ENCODE measurements at places on chromosomes 5 and 9.

DNA sequence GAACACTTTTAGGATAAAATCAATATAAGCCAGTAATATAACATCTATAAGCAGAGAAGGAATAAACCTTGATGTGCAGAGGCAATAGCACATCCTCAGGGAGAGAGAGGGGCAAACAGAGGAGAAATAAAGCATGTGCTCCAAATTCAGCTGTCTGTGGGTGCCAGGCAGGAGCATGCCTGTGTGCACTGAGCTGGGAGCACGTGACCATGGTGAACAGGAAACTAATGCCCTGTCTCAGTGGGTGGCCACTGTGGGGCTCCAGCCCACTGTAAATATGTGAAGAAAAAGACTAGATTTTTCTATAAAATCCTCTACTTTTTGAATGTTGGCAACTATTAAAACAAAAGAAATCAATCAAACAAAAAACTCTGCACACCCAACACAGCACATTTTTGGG, 55.3 kb downstream of the FYB1 start:
- DNase-seq = peak; percentile 7

DNA sequence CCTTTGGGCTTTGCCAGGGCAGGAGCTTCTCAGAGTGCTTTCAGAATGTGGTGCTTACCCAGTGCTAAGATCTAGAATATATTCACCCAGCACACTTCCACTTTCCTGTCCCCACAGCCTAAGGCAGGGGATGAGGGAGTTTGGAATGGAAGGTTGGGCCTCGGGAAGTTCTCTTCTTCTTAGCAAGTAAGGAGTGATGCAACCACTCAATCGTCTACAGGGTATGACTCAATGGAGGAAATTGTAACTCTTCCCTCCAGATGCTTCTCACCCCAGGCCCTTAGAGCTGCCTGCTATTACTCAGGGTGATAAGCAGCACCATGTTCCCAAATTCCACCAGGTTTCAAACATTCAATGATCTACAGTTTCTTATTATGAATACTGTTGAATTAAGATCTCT, 30.8 kb upstream of the AGGF1 start:
- DNase-seq = peak; percentile 34

- DNase-seq = no peak
These were observed 1867.3 kb downstream of the EFNA5 start for GRCh38 chr5:105803431-105803830.

DNA sequence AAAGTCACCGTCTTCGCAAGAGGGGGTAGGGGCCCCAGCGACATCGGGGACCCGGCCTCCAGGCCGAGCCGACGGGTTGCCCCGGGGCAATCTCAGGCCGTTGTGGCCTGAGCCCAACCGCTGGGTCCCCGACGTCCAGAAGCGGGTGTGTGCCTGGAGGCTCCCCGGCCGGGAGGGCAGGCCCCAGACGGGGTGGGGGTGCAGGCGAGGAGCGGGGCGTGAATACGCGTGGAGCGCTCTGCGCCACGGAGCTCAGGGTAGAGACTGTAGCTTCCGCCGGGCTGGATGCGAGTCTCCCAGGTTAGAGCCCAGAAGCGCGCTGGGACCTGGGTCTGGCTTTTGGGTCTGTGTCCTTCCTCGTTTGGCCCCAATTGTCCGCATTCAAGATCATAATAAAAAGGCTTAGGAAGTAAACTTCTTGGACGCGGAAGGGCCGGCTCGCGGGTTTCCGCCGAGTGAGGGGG, 3.5 kb downstream of the BARX1 start:
- DNase-seq = no peak

- no peak for DNase-seq
These were observed 120.6 kb upstream of the CCDC112 start for GRCh38 chr5:115417076-115417475.

DNA sequence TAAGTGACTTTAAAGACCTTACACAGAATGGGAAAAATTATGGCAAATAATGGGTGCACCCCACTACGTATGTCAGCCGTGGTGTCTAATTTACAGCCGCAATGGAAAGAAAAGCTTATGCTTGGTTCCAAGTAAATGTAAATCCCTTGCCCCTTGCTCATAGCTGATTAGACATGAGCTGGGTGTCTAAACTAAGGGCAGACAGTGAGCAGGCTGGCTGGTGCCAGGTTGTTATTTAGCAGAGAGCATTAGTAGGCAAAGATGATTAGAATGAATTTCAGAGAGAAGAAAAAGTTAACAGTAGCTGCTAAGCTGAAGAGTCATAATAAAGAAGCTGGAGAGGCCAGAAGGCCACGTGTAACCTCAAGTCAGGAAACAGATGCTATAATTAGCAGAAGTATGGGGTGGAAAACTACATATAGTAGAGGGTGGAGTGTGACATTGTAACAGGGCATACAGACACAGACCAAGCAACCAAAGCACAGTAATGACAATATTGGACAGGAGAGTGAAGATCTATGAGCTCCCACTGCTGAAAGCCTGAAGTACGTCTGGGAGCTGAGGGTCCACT, 257.7 kb downstream of the MCTP1 start:
- no peak for DNase-seq

- DNase-seq = peak; percentile 42
These were observed 163.7 kb downstream of the ALDH1A1 start for GRCh38 chr9:72788966-72789735.

- DNase-seq = peak; percentile 27
These were observed 134.3 kb downstream of the PPP2R2B start for GRCh38 chr5:146744068-146744745.

GRCh38 chr5:154238776-154239481, 48.4 kb downstream of the GALNT10 start:
- DNase-seq = no peak

- DNase-seq = no peak
These were observed 6.7 kb upstream of the HAVCR2 start for GRCh38 chr5:157115502-157115901.

DNA sequence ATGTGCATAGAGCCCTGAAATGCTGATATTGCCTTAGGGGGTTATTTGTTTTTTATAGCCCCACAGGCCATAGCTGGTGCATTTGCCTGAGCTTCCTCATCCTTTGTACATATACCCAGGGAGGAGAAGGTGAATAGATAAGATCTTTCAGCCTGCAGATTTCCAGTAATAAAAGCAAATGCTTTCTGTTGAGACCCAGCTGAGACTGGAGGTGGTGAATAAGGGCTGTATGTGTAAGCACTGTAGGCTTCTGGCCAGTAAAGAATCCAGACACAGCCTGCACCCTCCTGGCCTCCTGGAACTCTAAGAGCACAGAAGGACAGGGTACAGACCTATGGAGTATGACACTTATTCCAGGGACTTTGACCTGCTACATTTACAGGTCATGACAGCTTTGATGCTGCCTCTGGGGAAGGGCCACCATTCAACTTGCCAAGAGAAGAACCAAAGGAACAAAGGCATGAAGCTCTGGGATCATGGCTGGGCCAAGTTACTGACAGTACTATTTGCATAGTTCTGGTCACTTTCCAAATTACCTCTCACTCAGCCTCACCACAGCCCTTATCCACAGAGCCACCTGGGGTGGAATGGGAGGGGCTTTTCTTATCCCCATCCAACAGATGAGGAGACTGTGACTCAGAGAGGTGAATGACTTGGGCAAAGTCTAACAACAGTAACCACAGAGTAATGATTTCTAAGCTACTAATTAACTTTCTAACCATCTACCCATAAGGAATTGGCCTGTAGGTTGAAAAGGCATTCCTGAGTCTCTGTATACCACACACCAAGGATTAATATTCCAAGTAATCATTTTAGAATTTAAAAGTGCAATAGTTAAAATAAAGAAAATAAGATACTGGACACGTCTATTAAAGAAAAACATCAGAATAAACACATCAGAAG, 604.5 kb upstream of the KLF4 start:
- DNase-seq = peak; percentile 99

GRCh38 chr9:135559606-135560005, 1.9 kb upstream of the PAEP start:
- DNase-seq = no peak

DNA sequence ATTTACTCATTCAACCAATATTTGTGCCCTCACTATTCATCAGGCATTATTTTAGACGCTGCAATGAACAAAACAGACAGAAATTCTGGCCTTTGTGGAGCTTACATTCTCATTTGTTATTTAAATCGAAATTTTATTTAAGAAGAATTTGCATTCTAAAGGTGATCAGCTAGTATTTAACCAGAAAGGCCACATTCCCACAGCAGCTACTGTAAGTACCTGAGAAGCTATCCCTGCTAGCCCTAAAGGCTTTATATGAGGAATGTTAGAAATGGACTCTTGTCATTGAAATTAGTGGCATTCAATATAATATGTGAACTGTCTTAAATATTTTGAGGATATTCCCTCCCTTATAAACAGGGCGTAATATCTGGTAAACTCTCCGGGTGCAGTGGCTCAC, 35.0 kb upstream of the GOLM1 start:
- no peak for DNase-seq

DNA sequence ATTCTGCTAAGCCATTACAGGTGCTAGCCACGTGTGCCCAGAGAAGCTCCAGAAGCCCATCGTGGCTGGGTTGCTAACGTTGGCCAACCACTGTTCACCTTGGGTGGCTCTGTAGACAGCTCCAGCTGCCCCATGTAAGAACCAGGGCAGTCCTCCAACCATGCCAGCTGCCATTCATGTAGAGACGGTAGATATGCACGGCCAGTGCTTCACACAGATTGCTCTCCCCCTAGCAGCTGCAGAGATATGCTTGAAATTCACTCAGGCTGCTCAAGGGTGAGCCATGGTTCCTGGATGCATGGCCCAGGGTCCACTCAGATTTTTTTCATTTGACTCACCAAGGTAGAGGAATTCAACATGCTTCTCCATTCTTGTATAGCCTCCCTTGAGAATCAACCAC, 31.0 kb downstream of the GADD45G start:
- DNase-seq = peak; percentile 38

- no peak for DNase-seq
These were observed 504.6 kb downstream of the RASEF start for GRCh38 chr9:82558346-82558745.

GRCh38 chr5:20833081-20833627, 845.2 kb upstream of the CDH18 start:
- DNase-seq = no peak

- peak; percentile 87 for DNase-seq
These were observed 28.3 kb downstream of the ARHGEF28 start for GRCh38 chr5:73654171-73654811.

- DNase-seq = no peak
These were observed 746.6 kb downstream of the TAF11L14 start for GRCh38 chr5:18380729-18381362.

DNA sequence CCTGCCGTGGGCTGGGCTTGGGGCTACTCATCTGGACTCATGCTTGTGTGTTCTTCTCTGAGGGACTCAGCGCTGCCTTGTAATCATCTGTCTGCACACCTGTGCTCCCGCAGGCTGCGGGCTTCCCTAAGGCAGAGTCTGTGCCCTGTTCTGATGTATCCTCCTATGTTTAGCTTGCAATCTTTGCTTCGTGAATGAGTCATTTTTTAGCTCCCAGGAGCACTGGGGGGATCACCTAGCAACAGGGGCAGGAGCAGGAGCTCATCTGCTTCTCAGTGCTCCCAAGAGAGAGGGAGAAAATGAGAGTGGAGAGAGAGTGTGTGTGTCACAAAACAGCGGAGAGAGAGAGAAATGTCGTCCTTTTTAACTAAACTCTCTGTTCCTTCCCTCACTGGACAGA, 202.4 kb upstream of the ZNF618 start:
- no peak for DNase-seq

DNA sequence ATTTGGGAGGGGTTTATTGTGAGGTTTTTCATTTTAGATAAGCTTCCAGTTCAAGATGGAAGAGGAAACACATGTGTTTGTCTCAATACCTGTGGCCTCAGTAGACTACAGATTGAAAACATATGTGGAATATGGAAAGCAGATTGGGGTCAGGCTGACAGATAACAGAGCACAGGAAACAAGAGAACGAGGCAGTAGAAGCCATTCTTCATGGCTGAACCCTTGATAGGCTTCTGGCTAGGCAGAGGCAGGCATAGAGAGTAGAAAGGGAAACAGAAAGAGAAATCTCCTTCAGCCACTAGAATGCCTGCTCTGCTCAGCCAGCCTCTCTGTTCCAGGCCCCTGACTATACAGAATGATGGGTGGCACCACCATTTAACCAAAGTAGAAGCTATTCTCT, 152.5 kb downstream of the MUSK start:
- DNase-seq = no peak

DNA sequence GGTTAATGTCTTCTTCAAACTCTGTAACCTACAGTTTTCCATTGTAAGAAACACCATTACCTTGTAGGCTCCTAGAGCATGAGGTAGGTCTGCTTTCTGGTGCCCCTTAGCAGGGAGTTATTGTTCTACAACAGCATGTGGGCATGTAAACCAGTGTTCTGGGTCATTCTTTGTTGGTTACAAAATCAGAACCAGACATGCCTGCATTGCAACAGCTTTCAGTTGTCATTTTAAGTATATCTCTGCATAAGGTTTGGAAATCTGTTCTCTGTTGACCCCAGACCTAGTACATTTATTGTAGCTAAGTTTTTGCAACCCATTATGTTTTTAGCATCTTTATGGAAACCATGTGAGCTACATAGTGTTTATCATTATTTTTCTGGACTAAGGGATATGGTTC, 10.9 kb downstream of the RGMB start:
- no peak for DNase-seq

DNA sequence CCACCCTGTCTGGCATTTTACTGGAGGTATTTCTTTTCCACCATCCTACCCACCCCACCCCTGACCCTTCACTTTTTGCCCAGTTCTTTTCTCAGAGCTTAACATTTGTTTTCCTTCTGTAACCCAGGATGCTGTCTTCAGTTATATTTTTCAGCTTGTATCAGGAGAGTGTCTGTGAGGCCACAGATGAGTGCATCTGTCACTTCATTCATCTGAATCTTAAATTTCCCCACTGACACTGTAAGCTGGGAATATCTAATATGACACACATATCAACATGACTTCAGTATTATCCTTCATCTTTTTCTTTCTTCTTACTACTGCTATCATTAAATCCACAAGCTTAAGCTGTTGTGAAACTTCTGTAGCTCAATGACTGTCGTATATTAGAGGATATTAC, 4.9 kb downstream of the MARCHF3 start:
- no peak for DNase-seq

DNA sequence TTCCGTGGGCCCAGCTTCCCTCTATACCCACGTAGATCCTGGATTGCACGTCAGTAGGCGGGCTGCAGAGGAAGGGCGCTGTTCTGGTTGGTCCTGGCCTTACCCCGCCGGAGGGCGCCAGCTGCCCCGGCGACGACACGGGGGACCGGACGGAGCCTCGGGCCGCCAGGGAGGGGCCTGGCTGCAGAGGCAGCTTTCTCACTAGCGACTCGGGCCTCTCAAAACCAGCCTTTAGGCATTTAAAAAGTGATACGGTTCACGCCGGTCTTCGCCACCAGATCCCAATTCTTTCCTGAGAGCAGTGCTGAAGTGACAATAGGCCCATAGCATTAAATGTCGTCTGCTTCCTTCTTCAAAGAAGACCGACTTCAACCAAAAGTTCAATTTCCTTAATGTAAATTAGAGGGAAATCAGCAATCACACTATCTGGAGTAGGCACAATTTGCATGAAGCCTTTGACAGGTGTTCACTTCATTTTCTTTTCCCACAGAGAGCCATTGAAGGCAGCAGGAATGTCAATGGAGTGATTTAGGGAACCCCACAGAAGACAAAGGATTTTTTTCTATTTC, 17.6 kb upstream of the UBE2D2 start:
- DNase-seq = no peak

GRCh38 chr5:132303589-132303988, 9.4 kb downstream of the SLC22A4 start:
- no peak for DNase-seq

GRCh38 chr9:91562416-91562815, 138.8 kb upstream of the NFIL3 start:
- no peak for DNase-seq
